HCT116 (cell line): ENCODE measurements at places on chromosomes 3 and 15. TPM values are rescaled to one million over a fixed set of nuclear protein-coding genes. Genes with fewer than 3 reads are reported as not detected.

Gene DUOXA2
- total RNA-seq: not detected

GRCh38 chr15:77622934-77623754 is 9.6 kb downstream of the LINGO1 start:
- DNase-seq: no peak

Gene TBC1D2B
- 16.6 TPM for total RNA-seq

GRCh38 chr3:4843619-4844018 is 135.6 kb upstream of the BHLHE40 start:
- DNase-seq: no peak

GRCh38 chr3:78893161-78893560 is 874.6 kb downstream of the ROBO1 start:
- DNase-seq: no peak

Gene GATM
- 3.1 TPM for total RNA-seq

GRCh38 chr15:94610069-94610468 is 378.7 kb downstream of the MCTP2 start:
- no peak for DNase-seq
